ENCODE measurements at places on chromosomes 4 and X.

GRCh38 chr4:176036585-176037205, 28.9 kb upstream of the WDR17 start:
- DNase-seq = no peak

GRCh38 chrX:107849747-107850421, 24.2 kb downstream of the MID2 start:
- no peak for DNase-seq

- DNase-seq = no peak
Observed at GRCh38 chr4:56320293-56320692, 67.0 kb downstream of the AASDH start.

- no peak for DNase-seq
Observed at GRCh38 chr4:94277534-94277933, 65.1 kb downstream of the HPGDS start.

- DNase-seq = no peak
Observed at GRCh38 chr4:38598489-38598888, 65.5 kb upstream of the KLF3 start.

- no peak for DNase-seq
Observed at GRCh38 chr4:55571806-55572205, 20.2 kb downstream of the PDCL2 start.

DNA sequence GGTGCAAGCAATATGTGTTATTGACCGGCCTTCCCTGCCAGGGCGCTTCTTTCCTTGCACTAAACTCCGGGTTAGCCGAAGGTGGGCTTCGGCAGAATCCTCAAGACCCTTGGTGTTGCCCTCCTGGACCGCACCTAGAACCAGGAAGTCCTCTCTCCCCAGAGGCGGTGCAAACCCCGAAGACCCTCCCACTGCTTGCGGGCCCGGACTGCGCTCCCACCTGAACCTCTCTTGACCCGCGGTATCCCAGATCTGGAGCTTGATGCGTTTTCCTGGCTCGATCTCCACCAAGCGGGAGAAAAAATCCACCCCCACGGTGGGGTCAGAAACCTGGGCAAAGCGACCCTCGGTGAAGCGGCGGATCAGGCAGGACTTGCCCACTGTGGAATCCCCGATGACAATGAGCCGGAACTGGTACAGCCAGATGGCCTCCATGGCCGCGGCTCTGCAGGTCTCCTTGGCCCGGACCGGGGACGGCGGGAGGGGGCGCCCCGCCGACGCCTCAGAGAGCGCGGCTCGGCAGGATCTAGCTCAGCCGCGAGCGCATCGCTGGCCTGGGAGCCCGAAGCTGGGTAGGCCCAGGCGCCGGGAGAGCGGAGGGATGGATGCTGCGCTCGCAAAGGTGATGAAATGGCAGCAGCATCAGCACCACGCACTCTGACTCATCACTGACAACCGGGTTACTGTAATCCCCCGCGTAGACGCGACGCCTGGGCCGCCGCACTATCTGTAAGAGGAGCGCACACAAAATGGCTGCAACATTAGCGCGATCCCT, at the start of gene RAB39B:
Gene RAB39B, minus strand, starts transcription at position 638 of the 775 bp plus-strand sequence. Its CDS starts 203 bp downstream, at position 435.
- DNase-seq = peak; percentile 72

DNA sequence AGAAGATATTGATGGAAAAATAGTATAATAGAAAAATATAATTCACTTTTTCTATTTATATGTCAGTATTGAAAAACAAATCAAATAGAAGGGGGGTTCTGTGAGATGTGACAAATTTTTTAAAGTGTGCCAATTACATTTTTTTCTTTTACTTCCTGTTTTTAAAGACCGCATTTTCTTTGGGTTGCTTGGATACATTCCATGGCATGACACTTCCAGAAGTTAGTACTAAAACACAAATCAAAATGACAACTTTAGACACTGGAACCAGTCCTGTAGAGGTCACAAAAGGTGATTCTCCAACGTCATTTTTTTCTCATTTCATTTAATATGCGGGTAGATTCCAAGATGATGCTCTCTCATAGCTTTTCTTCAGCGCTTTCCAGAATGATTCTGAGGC, 116.2 kb upstream of the GNPDA2 start:
- no peak for DNase-seq

DNA sequence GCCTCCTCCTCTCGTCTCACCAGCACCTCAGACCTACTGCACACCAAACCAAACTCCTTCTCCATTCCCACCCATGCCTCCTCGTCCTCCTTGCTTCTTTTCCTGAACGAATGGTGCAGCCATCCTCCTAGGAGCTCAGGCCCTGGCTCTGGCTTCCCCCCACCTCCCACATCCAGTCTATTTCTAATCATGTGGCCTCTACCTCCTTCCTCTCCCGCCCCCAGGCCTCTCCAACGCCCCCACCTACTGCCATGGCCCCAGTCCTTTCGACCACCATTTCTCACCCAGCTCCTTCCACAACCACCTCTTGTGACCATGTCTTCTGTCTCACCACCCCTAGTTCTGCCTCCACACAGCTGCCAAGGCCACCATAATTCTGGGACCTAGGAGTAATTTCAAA, 127.1 kb downstream of the PJA1 start:
- no peak for DNase-seq

DNA sequence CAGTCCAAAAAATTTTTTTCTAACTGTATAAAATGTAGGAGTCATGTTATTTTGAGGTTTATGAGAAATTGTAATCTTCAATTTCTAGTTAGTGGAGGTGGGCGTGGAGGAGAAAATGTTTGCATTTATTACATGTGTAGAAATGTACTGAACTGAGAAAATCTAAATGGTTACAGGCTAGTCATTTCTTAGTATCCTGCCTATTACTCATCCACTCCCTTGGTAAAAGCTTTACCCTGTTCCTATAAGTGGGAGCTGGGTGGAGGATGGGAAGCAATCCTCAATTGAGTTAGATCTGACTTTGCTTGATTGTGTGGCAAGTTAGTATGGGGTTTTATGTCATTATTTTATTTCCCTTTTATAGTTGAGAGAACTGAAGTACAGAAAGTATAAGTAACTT, 73.8 kb downstream of the POLA1 start:
- DNase-seq = no peak

- no peak for DNase-seq
Observed at GRCh38 chrX:18676050-18676449, 4.1 kb upstream of the RS1 start.

DNA sequence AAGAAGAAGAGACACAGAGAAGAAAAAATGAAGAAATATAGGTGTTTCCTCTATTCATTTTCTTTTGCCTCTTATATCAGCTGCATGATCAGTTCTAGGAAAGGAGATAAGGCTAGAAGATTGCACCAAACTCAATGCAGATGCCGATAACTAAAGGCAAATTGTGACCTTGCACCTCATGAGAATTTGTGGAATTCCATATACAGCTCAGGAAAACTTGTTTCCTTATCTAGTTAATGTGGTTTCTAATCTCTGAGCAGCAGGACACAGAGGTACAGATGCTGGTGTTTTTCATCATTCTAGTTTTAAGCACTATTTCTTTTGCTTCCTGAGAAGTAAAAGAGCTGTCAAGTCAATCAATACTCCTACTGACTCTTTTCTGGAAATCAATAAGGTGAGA, 104.6 kb upstream of the NWD2 start:
- no peak for DNase-seq

- no peak for DNase-seq
Observed at GRCh38 chrX:37803057-37803456, 23.2 kb downstream of the CYBB start.

GRCh38 chrX:16394290-16394689, 227.0 kb downstream of the MAGEB17 start:
- no peak for DNase-seq

GRCh38 chr4:4296283-4296846, 6.3 kb downstream of the ZBTB49 start:
- DNase-seq = no peak

DNA sequence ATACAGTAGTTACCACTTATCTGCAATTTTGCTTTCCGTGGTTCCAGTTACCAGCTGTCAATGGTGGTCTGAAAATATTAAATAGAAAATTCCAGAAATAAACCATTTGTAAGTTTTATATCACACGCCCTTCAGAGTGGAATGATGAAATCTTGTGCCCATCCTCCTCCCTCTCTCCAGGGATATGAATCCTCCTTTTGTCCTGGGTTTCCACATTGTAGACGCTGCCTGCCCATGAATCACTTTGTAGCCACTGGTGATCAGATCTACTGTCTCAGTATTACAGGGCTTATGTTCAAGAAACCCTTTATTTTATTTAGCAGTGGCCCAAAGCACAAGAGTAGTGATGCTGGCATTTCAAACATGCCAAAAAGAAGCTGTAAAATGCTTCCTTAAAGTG, 198.6 kb downstream of the KCNIP4 start:
- DNase-seq = no peak

Data from CD4-positive, alpha-beta T cell treated with Interleukin-21 for 1 hour (primary cell).